ENCODE measurements at places on chromosomes 5 and 9. TPM values are rescaled to one million over a fixed set of nuclear protein-coding genes. Genes with fewer than 3 reads are reported as not detected.

DNA sequence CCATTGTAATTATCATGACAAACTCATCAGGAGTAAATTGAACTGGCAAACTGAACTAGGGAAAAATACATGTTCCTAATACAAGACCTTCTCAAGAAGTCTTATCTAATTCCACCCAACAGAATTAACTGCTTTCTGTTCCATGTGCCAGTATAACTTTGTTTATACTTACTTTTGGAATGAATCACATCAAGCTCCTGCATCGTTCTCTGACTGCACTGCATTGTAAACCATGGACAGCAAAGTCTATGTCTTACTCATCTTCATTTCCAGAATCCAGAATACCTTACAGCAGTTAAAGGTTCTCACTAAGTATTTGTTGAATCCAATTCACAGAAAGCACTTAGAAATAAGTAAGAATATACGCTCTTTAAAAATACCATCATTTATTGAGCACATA lies 102.8 kb downstream of the PLK2 start:
- no peak for DNase-seq
- no peaks in the 10 kb centered on the region for H3K36me3 ChIP-seq
- no peak overlapping the region for H3K27ac ChIP-seq
- no peaks in the 10 kb centered on the region for H3K4me1 ChIP-seq
- H3K4me3 ChIP-seq = no peak overlapping the region
- no peaks in the 10 kb centered on the region for H3K27me3 ChIP-seq

GRCh38 chr9:71036501-71036900 lies 84.9 kb downstream of the TRPM3 start:
- no peaks in the 10 kb centered on the region for H3K36me3 ChIP-seq
- no peak overlapping the region for H3K4me3 ChIP-seq
- no peaks in the 10 kb centered on the region for H3K4me1 ChIP-seq
- H3K27ac ChIP-seq = no peak overlapping the region
- no peaks in the 10 kb centered on the region for H3K27me3 ChIP-seq

DNA sequence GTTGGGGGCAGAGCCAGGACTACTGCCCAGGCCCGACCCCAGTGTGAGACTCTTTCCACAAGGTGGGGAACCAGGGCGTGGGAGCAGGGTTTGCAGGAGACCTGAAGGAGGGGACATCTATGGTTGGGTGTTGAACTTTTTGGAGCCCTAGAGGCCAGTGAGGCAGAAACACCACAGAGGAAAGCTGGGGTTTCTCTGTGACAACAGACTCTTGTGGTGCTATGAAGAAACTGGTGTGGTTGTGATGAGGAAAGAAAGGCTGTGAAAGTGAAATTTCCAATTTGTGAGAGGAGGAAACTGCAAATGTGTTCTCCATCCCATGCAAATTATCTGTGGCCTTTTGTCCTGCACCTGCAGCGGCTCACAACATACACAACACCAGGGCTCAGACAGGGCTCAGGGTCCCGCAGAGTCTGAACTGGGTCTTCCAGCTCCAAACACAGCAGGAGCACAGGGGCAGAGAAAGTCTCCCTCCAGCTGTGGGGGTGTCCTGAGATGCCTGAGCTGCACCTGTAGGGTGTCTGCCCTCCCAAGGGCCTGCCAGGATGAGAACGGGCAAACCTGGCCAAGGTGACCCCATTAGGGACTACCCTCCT lies 51.4 kb upstream of the GRHPR start:
- DNase-seq = no peak
- no peak overlapping the region for H3K4me3 ChIP-seq
- no peaks in the 10 kb centered on the region for H3K4me1 ChIP-seq
- no peaks in the 10 kb centered on the region for H3K27me3 ChIP-seq
- no peaks in the 10 kb centered on the region for H3K36me3 ChIP-seq
- H3K27ac ChIP-seq = no peak overlapping the region

DNA sequence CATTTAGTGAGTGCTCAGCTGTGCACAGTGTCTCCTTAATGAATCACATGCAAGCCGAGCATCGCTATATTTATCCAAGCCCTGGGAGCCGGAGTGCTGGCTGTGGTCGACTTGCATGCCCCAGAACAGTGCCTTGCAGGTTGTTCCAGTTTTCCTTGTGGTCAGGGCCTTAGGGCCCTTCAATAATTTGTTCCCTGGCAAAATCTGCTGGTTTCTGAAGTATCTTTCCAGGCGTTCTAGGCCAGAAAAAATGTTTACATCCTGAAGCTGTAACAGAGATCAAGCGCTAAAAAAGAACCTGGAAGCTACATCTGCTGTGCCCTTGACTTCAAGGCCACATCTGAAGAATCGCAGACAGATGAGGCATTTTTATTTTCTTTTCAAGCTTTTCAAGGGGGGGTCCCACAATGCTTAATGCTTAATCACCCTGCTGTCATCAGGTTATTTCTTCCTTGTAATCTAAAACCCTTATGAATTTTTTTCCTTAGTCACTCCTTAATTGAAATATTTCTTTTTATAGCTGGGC lies 105.8 kb downstream of the DOCK2 start:
- no peak for DNase-seq
- H3K27ac ChIP-seq = no peak overlapping the region
- H3K4me3 ChIP-seq = no peak overlapping the region
- H3K36me3 ChIP-seq = peaks cover 3% of the 10 kb centered on the region
- no peaks in the 10 kb centered on the region for H3K4me1 ChIP-seq

The MLANA gene
- not detected for total RNA-seq

The SLC6A19 gene
- not detected for total RNA-seq

The DRD1 gene
- total RNA-seq = 0.58 TPM

All from upper lobe of right lung (tissue), 1 donor.